ENCODE measurements at places on chromosomes 7 and 10.
A peak's percentile ranks its signal among the peaks of the same experiment; 100 is the strongest.

- DNase-seq: no peak
Measured at GRCh38 chr10:86265236-86265894, 101.2 kb downstream of the GRID1 start.

DNA sequence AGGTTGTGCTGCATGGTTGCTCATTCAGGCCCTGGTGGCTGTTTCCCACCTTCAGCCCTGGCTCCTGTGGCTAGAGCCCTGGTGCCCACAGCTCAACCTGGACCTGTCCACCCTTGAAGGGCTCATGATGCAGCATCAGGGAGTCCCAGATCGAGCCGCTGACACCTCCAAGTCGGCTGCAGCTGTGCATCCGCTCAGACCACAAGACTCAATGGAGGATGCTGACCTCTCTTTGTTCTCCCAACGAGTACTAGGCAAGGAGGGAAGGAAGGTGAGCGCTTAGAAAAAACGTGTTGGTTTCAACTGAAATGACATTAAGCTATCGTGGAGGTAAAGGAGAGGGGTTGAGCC, 9.5 kb upstream of the C10orf95 start:
- peak; percentile 78 for DNase-seq

DNA sequence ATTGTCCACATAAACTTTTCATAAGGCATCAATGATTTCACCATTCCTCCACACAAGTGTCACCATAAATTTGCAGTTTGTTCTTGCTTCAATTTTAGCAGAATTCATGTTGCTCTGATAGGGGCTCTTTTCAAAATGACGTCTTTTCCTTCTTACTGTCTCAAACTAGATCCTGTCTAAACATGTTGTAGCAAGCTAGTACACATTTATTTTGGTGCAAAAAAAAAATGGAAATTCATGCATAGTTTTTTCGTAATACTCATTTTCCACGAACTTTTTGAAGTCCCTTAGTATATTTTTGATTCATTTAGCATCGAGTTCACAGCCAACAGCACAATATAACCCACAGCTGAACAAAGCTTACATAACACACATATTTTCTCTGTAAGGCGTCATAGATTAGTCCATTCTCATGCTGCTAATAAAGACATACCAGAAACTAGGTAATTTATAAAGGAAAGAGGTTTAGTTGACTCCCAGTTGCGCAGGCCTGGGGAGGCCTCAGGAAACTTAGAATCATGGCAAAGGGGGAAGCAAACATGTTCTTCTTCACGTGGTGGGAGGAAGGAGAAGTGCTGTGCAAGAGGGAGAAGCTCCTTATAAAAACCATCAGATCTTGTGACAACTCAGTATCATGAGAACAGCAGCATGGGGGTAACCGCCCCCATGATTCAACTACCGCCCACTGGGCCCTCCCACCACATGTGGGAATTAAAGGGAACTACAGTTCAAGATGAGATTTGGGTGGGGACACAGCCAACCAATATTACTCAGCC, 301.5 kb downstream of the CCDC3 start:
- no peak for DNase-seq

DNA sequence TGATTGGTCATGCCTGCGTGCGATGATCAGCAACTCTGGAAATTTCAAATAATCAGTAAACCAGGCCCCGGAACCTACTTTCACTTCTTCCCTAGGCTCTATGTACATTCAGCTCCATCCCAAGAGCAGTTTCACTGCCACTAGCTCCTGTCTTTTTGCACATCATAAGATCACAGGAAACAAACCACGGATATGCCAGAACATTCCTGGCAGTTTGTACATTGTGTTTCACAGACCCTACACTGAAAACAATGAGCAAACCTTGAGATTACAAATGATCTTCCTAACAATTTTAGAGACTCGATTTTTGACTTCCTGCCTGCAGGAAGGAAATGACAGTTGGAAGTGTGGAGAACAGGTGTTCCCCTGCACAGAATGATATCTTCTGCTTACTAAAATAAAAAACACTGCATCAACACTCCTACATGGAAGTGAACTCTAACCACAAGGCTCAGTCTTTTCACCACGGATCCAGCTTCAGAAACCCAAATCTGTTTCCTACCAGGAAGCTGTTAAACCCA, 7.6 kb upstream of the TMEM236 start:
- DNase-seq: no peak

DNA sequence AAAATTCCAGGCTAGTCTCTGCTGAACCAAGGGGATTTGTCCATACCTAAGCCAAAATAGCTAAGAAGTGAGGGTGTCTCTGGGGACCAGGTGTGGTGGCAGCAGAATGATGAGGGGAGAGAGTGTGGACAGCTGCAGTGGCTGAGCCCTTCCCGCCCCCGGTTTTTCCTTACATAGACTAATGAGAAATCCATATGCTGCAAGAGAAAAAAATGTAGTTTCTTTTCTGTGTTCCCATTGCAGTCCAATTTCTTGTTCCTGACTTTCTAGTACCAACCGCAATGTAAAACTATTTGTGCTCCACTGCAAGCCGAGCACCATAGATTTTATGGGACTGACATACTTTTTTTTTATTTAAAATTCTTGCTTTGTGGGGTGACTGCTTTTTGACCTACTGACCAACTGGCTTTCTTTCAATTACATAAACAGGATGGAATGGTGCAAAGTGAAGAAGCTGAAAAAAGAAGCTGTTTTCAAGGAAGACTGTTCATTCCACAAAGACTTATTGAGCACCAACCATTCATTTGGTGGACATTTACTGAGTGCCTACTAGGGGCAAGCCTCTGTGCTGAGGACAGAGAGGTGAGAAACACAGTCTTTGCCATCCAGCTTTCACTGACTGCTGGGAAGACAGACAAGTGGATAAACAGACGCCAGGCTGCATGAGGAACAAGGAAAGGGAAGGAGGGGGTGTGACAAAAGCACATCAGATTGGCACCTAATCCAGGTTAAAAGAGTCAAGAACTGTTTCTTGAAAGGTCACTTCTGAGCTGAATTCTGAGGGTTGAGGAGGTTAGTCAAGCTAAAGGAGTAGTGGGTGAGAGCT, 9.8 kb downstream of the CEP41 start:
- DNase-seq: peak; percentile 67

- DNase-seq: no peak
Measured at GRCh38 chr7:112926018-112926417, 135.8 kb upstream of the TMEM168 start.

GRCh38 chr7:45147858-45148652, 9.5 kb upstream of the RAMP3 start:
- DNase-seq: no peak

- no peak for DNase-seq
Measured at GRCh38 chr7:99380032-99380822, 5.7 kb downstream of the ARPC1B start.

- no peak for DNase-seq
Measured at GRCh38 chr7:9026121-9026520, 592.7 kb downstream of the NXPH1 start.

GRCh38 chr10:52609626-52610240, 162.9 kb downstream of the MBL2 start:
- DNase-seq: no peak

GRCh38 chr10:91048380-91048779, 127.5 kb upstream of the ANKRD1 start:
- DNase-seq: no peak

- peak; percentile 31 for DNase-seq
Measured at GRCh38 chr10:84140036-84140379, 699 bp downstream of the GHITM start.

DNA sequence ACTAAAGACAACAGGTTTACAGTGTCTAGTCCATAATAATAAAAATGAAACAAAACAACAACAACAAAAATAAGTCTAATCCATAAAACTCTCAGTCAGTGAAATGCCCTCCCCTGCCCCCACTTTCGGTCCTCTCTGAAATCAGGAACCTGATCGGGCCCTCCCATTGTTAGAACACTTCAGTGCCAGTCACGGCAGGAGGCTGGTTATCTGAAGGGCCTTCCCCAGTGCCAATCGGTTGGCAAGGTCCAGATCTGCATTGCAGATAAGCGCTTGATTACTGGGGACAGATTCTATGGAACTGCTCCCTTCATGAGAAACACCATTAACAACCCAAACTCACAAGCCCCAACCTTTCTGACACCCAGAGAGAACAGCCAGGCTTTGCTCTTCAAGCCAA, 72.2 kb upstream of the EEPD1 start:
- no peak for DNase-seq

- DNase-seq: no peak
Measured at GRCh38 chr7:44050915-44051560, 6.5 kb downstream of the DBNL start.

DNA sequence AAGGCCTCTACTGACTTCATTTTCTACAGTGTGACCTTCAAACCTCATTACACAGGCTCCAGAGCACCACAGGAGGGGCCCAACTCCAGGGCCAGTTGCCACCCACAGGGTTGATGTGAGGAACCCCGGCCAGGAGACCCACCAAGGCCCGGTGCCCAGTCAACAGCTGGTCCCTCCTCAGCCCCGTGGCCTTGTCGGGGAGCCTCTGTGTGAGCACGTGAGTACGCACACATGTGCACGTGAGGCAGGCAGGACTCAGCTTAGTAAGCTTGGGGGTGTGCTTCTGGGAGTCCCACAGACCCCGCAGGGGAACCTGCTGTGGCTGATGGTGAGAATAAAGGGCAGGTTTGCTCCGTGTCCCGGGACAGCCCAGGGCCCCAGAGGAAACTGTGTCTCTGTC, 104.5 kb downstream of the VIPR2 start:
- no peak for DNase-seq

DNA sequence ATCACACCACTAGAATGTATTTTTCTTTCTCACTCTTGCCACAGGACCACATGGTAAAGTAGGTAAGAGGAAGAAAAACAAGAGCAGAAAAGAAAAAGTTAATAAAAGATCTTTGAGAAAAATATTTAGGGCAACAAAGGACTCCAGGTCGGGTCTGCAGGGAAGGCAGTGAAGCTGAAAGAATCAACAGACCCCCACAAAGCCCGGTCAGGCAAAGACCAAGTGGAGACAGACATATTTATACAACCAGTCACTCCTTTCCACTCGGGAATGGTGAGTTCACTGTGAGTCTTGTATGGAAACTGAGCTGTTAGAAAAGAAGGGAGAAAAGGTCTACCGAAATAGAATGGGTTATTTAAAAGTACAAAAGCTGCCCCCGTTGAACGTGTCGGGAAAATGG, 28.0 kb downstream of the RSU1 start:
- no peak for DNase-seq

- peak; percentile 88 for DNase-seq
Measured at GRCh38 chr10:78894841-78895195, 173.9 kb upstream of the ZMIZ1 start.

DNA sequence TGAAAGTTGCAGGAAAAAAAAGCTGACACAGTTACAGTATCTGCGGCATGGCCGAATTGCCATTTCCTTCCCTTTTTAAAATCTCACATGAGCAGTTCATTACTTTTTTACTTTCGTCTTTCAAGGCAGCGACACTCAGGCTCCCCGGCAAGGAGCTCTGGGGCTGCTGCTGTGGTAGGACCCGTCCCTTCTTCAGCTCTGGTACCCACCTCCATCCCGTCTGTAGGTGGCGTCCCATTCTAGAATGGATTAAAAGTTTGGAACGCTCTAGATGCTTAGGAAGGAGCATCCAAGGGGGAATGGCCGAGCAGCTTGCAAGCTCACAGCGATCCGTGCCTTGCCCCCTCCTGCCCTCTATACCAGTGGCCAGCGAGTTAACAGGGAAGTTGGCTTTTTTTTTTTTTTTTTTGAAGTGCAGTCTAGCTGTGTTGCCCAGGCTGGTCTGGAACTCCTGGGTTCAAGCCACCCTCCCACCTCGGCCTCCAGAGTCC, 22.8 kb upstream of the TTYH3 start:
- no peak for DNase-seq

GRCh38 chr7:111990643-111991042, 215.6 kb downstream of the DOCK4 start:
- peak; percentile 27 for DNase-seq

- peak; percentile 40 for DNase-seq
Measured at GRCh38 chr7:22184549-22185199, 172.3 kb downstream of the RAPGEF5 start.

GRCh38 chr7:45417735-45418134, 156.4 kb upstream of the ADCY1 start:
- no peak for DNase-seq

DNA sequence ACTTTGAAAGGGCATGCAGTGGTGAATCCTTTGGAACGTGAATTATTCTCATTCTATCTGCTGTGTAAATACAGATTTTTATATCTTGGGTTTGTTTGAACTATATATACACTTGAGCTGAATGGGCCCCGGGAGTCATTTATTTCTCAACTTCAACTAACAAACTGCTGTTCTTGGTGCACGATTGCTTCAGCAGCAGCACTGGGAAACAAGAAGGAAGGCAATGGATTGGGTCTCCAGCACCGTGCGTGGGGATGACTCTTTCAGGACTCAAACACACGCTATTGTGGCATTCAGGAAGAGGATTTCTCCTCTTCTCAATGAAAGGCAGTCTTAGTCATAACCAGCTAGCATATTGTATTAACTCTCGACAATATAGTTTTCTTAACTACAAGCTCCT, 226.0 kb upstream of the NFE2L3 start:
- DNase-seq: no peak

DNA sequence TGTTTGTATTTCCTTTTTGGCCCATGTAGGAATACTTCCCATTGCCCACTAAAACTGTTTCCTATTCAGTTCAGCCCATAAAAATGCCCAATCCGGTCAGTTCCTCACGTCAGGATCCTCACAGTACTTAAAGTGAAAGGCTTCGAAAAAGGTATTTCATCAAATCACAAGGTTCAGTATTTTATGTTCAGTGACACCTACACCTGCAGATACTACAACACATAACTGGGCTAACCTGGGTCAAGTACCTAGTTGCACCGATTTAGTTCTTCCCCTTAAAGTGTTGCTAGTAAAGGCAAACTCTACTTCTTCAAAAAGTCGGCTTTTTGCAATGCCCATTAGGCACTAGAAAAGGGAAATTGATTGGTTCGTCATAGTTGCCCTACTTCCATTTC, 1.1 kb downstream of the SNX13 start:
- no peak for DNase-seq

DNA sequence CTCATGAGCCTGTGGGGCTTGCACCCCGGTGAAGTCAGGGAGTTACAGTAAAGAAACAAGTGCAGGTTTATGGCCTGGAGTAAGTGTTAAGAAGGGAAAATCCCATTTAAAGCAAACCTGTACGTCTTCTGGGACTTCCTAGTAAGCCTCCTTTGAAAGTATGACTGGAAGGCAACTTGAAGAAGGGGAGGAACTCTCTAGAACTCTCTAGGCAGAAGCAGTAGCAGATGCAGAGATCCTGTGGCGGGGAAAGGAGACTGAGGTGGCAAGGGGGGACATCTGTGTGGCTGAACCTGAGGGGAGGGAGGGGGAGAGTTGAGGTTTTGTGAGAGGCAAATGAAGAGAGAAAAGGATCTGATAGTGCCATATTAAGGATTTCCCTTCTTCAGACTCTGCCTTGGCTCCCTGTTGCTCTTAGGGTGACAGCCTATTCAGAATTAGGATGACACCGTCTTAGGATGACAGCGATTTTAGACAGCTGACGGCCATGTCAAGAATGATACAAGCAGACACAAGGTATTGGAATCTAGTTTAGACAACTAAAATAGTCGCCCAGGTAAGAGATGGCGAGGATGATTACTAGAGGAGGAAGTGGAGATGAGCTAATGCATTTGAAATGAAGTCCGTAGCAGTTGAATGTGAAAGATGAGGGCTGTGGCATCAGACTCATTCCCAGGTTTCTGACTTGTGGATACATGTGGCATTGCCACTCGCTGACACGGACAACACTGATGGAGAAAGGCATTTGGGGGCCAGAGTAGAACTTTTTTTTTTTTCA, 29.0 kb downstream of the CUL1 start:
- no peak for DNase-seq

Measured in NCI-H146 (cell line).